ENCODE measurements at places on chromosomes 6 and 20. TPM values are rescaled to one million over a fixed set of nuclear protein-coding genes. Genes with fewer than 3 reads are reported as not detected.

ZNF334 gene
- 1.4 TPM for total RNA-seq

SAPCD1 gene
- total RNA-seq = not detected

KCNQ5 gene
- 1.7 TPM for total RNA-seq

PI16 gene
- under 0.01 TPM for total RNA-seq

SLC17A2 gene
- not detected for total RNA-seq

PTK6 gene
- not detected for total RNA-seq

ZNF391 gene
- total RNA-seq = 0.28 TPM

TAP1 gene
- total RNA-seq = 27.6 TPM

C20orf204 gene
- total RNA-seq = 0.18 TPM

Measured in IMR-90 (cell line).